Lower lobe of right lung (tissue), 2 donors: ENCODE measurements at places on chromosomes 7 and 10. TPM values are rescaled to one million over a fixed set of nuclear protein-coding genes. Genes with fewer than 3 reads are reported as not detected.

DNA sequence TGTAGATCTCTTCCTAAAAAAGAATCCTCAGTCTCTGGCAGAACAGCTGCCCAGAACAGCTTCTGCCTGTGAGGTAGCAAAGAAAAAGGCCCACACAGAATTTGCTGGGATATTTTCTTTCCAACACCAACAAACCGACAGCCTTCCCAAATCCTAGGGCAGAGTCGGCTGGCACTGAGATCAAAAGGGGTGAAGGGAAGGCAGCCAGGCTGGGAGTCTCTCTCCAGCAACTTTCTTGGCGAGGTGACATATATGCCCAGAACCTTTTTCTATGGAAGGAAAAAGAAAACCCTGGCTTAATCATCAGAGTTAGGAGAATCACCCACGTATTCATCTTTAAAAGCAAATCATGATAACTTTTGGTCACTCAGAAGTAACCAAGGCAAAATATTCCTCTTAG is 279.6 kb downstream of the DNAJB6 start:
- H3K4me3 ChIP-seq, result no peak overlapping the region
- no peak for DNase-seq
- no peaks in the 10 kb centered on the region for H3K4me1 ChIP-seq
- H3K27ac ChIP-seq, result no peak overlapping the region
- H3K36me3 ChIP-seq, result no peaks in the 10 kb centered on the region

GRCh38 chr7:107017965-107018719 is 26.4 kb upstream of the PRKAR2B start:
- H3K27me3 ChIP-seq, result no peaks in the 10 kb centered on the region
- no peak for DNase-seq
- H3K27ac ChIP-seq, result no peak overlapping the region

DNA sequence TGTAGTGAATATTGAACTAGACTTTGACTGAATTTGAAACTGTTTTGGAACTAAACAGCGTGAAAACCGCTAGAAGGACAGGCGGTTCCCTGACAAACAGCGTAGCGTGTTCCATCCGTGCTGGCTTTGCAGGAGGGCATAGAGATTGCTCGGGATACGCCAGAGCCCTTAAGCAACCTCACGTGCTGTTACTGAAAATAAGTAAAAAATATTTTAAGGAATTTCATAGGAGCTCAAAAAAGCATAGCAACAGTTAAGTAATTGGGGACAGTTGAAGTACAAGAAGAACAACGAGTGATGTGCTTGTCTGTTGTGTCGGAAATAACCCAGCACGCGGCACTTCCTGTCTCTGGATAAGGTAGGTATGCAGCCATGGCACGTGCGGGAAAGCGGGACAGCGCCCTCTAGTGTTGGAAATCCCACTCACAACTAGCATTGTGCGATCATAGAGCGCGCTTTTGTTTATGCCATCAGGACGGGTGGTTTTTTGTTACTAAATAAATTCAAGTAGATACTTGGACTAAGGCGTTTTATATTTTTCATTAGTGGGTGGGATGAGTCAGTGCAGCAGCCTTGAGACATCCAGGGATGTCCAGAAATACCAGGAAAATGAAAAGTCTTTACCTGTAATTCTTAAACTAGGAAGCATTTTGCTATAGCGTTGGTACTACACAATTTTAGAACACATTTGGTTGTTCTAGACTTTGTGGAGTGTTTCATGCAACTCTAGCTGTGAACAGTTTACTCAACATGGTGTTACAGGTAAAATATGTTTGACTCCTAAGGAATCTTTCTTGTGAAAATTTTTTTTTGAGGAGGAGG is 50.4 kb downstream of the DNAJB6 start:
- no peak overlapping the region for H3K4me3 ChIP-seq
- no peaks in the 10 kb centered on the region for H3K27me3 ChIP-seq
- peaks cover 11% of the 10 kb centered on the region for H3K4me1 ChIP-seq
- peak overlapping the region; percentile 37 for H3K27ac ChIP-seq
- peaks cover 75% of the 10 kb centered on the region for H3K36me3 ChIP-seq

DNA sequence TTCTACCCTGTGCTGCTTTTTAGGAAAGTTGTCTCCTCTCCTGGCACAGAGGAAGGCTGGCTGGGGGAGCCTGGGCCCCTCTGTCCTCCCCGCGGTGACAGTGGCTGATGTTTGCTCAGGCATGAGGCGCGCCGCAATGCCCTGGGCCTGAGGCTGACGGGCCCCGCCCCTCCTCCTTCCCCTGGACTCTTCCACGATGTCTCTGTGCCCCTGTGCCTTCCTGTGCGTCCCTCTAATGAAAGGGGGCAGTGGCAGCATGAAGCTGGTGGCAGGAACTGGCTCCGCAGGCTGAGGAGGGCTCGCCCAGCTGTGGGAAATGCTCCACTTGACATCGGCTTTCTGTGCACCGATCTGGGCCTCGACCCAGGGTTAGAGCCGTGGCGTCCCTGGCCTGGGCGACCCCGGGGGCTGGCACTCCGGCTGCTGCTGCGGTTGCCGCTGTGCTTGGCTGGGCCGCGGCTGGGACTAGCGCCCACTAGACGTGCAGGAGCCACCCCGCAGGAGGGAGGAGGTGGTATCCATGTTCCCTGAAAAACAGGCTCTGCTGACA is 67.9 kb downstream of the ZNF680 start:
- no peaks in the 10 kb centered on the region for H3K36me3 ChIP-seq
- no peak for DNase-seq

Gene GIMAP1
- total RNA-seq, result 18.8 TPM

Gene NUP205
- 40.2 TPM for total RNA-seq

Gene TAS2R4
- 2.0 TPM for total RNA-seq

Gene NCF1
- 50.8 TPM for total RNA-seq
